ENCODE measurements at places on chromosomes 3 and 15.

DNA sequence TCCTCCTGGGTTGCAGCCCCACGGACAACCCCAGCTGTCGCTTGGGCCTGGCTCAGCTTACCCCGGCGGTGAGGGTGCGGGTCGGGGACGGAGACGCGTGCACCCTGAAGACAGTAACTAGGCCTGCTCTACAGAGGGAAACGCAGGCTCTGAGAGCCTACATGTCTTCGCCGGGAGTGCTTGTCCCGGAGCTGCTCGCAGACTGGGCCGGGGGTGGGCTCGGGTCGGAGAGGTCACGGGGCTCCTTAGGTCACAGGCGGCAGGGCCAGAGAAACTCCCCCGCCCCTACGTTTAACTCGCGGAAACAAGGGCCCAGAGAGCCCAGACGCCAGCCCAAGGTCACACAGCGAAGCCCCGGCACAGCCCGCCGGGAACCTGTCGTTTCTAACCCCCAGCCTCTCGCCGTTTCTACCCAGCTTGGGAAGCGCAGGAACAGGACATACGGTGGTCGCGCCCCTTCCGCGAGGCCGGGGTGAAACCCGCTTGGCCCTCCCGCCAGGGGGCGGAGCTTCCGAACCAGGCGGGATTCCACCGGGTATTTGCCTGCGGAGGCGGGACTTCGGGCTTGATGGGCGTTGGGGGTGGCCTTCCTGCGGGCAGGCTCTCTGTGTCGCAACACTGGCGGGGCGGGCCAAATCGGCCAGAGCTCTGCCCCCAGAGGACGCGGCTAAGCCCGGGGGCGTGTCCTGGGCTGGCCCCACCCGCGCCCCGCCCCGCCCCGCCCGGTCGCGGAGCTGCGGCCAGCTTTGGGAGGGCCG lies at the start of gene HDAC11:
Gene HDAC11, plus strand, starts transcription at position 725 of the 758 bp plus-strand sequence. CDS start 42 bp downstream, outside the sequence.
- peak; percentile 98 for DNase-seq

GRCh38 chr15:35618260-35619188 lies 72.6 kb upstream of the DPH6 start:
- DNase-seq: no peak

DNA sequence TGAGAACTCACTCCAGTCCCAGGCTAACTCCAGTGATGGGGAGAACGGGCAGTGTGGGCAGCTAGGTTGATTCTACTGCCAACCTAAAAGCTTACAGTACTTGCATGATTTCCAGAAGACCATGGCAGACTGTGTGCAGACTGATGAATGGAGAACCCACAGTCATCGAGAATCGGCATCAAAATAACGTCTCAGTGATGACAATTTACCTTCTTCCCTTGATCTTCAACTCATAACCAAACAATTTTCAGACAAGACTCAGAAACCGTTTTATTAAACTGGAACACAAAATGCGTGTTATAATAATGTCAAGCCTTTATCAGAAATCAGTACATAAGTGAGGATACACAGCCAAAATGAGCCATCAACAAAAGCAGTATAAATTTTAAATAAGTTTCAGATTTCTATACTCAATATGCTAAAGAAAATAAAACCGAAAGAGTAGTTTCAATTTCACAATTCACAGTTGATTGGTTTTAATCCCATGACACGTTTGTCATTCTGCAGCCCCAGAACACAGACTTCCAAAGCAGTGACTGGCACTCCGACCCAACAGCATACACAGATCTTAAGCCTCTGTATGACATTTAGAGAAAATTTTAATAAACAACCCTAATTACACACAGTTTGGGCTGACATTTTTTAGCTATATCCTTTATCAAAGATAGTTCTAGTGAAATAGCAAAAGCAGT lies 54.5 kb downstream of the ZMAT3 start:
- peak; percentile 63 for DNase-seq

DNA sequence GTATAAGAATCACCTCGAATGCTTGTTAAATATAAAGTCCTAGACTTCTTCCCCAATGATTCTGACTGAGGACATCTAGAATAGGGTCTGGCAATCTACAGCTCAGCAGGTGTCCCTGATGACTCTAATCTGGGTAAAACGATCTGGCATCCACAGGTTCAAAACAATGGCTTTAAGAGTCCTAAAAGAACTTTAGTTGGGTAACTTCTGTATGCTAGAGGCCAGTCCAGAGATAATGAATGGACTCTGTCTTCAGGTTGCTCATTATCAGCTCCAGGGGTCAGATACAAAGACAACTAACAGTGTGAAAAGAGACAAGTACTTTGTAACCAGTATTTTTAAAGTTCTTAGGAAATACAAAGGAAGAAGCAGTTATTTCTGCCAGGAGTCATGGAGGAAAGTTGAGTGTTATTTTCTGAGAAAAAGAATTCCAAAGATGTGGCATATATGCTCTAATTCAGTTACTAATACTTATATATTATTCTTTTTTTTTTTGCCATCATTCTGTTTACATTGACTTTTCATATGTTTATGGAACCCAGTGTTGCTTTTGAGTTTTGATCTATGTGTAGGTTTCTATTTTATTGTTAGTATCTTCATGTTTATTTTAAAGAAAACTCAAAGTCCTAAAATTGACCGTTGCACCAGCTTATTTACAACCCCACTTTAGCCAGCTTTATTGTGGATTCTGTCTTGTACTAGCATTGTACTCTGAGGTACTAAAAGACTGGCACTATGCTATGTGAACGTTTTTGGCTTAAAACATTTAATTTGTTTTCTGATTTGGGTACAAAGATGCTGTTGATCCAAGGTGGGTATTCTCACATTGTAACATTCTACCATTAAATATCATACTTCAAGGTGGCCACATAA lies 3.1 kb upstream of the GPR15 start:
- no peak for DNase-seq

DNA sequence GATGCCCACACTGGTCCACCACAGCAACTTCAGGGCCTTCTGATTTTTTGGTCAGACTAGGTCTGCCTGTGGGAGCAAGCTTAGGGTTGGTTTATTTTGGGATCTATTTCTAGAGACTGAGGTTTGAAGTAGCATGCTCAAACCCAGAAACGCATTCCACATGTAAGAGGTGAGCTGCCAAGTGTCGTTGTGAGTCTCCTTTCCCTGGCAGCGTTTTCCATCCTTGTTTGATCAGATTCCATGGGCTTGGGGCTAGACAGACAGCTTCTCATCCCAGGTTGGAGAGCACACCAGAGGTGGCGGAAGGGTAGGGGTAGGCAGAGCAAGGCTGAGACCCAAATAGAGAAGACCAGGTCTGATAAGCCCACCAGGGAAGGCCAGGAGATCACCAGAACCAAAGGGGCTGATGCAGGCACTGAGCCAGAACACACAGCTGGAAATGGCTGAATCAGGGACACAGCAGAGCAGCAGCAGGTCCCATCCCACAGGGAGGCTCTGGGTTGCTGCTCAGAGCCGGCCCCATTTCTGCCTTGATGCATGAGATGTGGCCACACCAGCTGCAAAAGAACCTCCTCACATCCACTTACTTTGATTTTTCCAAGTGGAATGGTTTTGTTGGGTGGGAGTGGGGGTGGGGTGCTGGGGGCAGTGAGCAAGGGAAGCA lies 186.8 kb downstream of the THSD4 start:
- DNase-seq: no peak

DNA sequence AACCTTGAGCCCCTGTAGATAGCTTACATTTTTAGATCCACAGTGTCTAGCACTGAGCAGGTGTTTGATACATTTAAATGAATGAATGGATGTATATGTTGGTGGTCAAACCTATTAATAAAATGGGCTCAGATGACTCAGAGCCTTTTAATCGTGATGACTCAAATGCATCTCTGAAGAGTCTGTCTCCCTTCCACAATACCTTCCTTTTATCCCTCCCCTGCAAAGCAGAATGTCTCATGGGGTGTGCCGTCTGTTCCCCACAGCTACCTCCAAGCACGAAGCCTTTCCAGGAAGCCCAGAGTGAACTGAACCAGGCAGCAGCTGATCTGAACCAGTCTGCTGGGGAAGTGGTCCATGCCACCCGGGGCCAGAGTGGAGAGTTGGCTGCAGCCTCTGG lies 303.5 kb upstream of the TPM1 start:
- DNase-seq: no peak

DNA sequence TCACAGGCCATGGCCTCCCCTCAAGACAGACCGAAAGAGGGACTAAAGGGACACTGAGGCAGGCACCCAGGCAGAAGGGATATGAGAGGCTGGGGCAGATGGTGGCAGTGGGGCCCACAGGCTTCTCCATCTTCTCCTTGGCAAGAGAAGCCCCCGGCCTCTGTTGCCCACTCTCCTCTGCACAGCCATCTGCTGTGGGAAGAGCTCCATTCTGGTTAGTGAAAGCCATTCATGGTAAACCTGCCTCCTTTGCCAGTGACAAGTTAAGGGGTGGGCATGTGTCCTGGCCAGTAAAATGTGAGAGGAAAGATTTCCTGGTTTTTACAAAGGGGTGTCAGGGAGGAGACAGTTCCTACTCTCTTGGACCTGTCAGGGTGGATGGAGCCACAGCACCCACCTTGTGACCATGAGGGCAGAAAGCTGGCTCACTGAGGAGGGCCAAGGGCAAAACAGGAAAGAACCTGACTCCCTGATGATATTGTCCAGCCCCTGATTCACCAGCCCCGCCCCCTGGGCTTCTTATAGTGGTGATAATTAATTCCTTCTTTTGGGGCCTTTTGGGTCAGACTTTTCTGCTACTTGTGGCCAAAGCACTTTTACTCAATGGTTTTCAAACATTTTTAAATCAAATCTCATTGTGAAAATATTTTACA lies 130.4 kb upstream of the SMAD3 start:
- no peak for DNase-seq

DNA sequence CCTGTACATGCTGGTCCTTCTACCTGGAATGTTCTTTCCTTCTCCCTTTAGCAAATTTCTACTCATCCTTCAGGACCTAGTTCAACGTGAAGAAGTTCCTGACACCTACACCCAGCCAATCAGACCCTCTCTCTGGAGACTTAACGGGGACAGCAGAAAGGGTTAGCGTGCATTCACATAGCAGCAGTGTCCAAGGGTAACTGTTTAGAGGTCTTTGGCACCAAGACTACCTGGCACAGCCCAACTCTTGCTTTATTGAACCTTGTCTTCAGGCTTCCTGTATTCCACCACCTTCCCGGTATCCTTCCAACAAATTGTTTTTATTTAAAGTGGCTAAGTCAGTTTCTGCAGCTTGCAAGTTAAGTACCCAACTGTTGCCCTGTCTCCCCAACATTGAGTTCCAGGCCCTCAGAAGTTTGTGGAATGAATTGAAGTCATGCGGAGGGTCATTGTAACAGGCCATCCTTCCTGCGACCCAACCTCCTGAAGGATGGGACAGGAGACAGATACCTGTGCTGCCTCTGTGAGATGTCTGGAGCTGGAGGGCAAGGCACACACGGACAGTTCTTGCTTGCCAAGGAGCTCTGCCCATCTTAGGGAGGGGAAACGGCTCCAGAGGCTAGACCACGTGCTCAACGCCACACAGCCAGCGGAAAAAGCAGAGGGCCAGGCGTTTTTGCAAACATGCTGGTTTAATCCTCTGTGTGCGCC lies 14.4 kb upstream of the WNT7A start:
- no peak for DNase-seq

- peak; percentile 30 for DNase-seq
These were observed 25.2 kb downstream of the OXNAD1 start for GRCh38 chr3:16290007-16290826.

DNA sequence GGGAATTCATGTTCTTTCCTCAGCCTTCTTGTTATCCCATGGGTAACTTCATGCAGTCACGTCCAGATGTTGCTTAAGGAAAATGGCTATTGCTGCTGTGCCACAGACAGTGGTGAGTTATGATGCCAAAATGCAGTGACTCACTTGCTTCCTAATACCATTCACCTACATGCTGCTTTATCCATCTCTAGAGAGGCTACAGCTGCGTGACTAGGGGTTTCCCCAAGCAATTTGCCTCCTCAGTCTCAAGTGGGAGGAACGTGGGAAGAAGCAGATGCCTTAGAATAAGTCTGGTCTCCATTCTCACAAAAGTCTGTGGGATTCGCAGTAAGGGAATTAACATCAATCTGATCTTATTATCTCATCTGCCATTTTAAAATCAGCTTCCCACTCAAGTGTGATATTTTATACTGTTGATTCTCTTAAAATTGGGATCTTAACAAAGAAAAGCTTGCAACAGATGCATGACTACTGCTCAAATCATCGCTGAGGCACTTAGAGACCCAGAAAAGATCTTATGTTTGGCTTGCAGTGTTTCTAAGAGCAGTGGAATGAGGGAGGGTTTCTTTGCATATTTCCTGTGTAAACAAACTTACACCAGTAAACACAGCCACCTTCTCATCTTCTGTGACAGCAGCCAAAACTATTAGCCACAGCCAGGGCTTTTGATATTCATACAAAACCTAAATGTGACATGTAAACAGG lies 62.0 kb upstream of the ACP3 start:
- DNase-seq: no peak

DNA sequence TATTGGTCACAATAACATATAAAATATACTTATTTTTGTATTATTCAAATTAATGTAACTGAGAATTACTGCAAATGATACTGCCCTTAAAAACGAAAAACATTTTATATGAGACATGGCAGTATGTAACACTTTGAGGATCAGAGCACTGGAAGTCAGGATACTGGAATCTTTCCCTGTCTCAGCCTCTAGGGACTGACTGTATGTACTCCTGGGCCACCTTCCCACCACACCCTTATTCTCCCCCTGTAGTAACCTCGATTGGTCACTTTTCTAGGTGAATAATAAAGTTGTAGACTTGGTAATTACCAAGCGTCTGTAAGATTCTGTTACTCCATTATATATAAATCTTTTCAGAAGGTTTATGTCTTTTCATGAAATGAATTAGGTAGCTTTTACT lies 43.0 kb downstream of the LRRC49 start:
- no peak for DNase-seq

GRCh38 chr3:51337666-51338065 lies 47.4 kb upstream of the MANF start:
- no peak for DNase-seq

- no peak for DNase-seq
These were observed 11.5 kb downstream of the SETMAR start for GRCh38 chr3:4314688-4315087.

DNA sequence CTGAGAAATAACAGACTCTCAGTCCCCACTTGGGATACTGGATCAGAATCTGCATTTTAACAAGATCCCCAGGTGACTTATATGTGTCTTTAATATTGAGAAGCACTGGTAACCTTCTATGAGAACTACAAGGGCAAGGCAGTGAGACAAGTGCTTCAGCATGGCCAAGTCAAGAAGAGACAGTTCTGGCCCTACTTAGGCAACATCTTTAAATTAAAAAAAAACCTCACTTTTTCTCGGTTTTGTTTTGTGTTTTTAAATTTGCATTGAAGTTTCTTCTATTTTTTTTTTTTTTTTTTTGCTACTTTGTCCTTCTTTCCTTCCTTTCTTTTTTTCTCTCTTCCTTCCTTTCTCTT lies 42.5 kb upstream of the SPTSSB start:
- DNase-seq: no peak

All from naive B cell (primary cell).